Activated CD8-positive, alpha-beta memory T cell treated with anti-CD3 and anti-CD28 coated beads, Interleukin-2, amount 10 ng/mL, durations not matched to agents 7 days and 5 days (primary cell): ENCODE measurements at places on chromosomes 7 and 10. TPM values are rescaled to one million over a fixed set of nuclear protein-coding genes. Genes with fewer than 3 reads are reported as not detected.

DNA sequence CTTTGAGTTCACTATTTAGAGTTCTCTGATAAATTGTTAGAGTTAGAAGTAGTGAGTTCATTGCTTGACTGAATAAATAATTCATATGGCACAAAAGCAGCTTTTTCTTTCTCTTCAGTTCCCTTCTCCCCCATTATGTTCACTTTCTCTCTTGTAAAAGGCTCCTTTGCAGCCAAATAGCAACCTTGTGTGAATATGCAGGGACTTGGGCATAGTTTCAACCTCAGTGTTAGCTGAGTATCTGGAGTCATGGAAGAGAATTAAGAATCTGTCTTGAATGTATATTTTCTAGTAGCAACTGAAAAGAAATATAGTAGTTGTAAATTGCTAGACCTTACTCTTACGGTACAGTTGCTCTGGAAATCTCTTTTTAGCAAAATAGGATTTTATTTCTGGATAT is 31.9 kb downstream of the ZEB1 start:
- H3K27me3 ChIP-seq, result no peaks in the 10 kb centered on the region
- H3K27ac ChIP-seq, result no peak overlapping the region
- peaks cover 4% of the 10 kb centered on the region for H3K36me3 ChIP-seq
- no peak for DNase-seq
- H3K4me3 ChIP-seq, result no peak overlapping the region

Gene SLC29A4
- total RNA-seq, result 0.26 TPM

DNA sequence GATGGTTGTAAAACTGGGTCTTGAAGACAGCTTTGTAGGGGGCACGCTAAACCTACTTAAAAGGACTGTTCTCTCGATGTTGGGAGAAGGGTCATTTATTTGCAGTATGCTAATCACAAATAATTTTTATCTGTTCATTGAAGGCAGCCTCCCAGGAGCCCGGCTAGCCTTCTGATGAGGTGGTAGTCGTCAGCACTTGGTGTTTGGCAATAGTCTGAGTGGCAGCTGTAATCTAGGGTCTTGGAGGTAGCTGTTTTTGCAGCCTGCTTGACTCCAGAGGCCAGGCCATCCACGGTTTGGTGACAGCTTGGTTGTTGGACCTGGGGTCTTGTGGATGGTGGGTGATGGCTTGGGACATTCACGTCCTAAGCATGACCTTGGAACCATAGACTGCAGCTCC is 2.2 kb downstream of the GTF2IRD1 start:
- H3K4me3 ChIP-seq, result no peak overlapping the region
- H3K36me3 ChIP-seq, result peaks cover 5% of the 10 kb centered on the region
- H3K4me1 ChIP-seq, result peaks cover 13% of the 10 kb centered on the region
- no peak for DNase-seq

- no peaks in the 10 kb centered on the region for H3K27me3 ChIP-seq
- peaks cover 11% of the 10 kb centered on the region for H3K4me1 ChIP-seq
- H3K4me3 ChIP-seq, result no peak overlapping the region
- no peak overlapping the region for H3K27ac ChIP-seq
- peaks cover 65% of the 10 kb centered on the region for H3K36me3 ChIP-seq
Measured at GRCh38 chr7:92898798-92899197, 62.4 kb upstream of the CDK6 start.

GRCh38 chr7:54988516-54988915 is 30.3 kb upstream of the EGFR start:
- DNase-seq, result no peak
- no peak overlapping the region for H3K27ac ChIP-seq
- no peaks in the 10 kb centered on the region for H3K36me3 ChIP-seq
- no peaks in the 10 kb centered on the region for H3K4me1 ChIP-seq
- no peaks in the 10 kb centered on the region for H3K27me3 ChIP-seq

Gene UNC5B
- total RNA-seq, result 0.06 TPM

Gene NUTM2E
- 0.28 TPM for total RNA-seq

- no peak for DNase-seq
- no peak overlapping the region for H3K27ac ChIP-seq
- peaks cover 5% of the 10 kb centered on the region for H3K36me3 ChIP-seq
- no peaks in the 10 kb centered on the region for H3K27me3 ChIP-seq
Measured at GRCh38 chr7:2253021-2253420, 11.0 kb downstream of the NUDT1 start.

GRCh38 chr7:1671594-1672451 is 1.7 kb downstream of the ELFN1 start:
- peak; percentile 39 for DNase-seq
- peaks cover 2% of the 10 kb centered on the region for H3K4me1 ChIP-seq
- peaks cover 24% of the 10 kb centered on the region for H3K27me3 ChIP-seq
- H3K36me3 ChIP-seq, result no peaks in the 10 kb centered on the region

- H3K27me3 ChIP-seq, result peaks cover 32% of the 10 kb centered on the region
- H3K4me1 ChIP-seq, result no peaks in the 10 kb centered on the region
- DNase-seq, result no peak
Measured at GRCh38 chr10:132181691-132182425, 4.9 kb upstream of the DPYSL4 start.
